ENCODE measurements at places on chromosomes 3 and 15. TPM values are rescaled to one million over a fixed set of nuclear protein-coding genes. Genes with fewer than 3 reads are reported as not detected.

- DNase-seq = no peak
These were observed 26.9 kb upstream of the TJP1 start for GRCh38 chr15:29849218-29849617.

Gene AHSG
- 1.6 TPM for total RNA-seq

GRCh38 chr3:186616299-186616617 is 3.4 kb downstream of the AHSG start:
- no peak for DNase-seq

DNA sequence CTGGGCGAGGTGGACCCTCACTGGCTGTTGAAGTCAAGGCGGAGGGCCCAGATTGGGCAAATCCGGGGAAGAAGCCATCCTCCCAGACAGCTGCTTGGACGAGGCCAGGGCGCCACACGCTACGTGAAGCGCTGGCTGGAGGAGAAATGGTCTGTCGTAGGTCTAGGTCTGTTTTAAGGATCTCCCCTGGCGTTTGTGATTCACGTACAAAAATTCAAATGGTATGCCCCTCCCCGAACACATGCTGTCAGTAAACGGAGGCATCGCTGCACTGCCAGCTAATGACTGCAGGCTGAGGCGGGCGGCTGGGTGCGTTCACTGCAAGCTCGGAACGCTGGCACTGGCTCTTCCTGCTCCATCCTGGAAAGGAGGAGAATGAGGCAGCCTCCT is 69.9 kb downstream of the EPHB3 start:
- no peak for DNase-seq

- no peak for DNase-seq
These were observed 64.0 kb upstream of the RASGRF1 start for GRCh38 chr15:79154483-79155135.

Gene SMCO1
- total RNA-seq = not detected

Gene ACTC1
- not detected for total RNA-seq

- DNase-seq = no peak
These were observed 225.5 kb upstream of the STT3B start for GRCh38 chr3:31307131-31307785.

Gene TTC23
- total RNA-seq = 10.2 TPM

GRCh38 chr3:150265305-150265704 is 142.8 kb upstream of the TSC22D2 start:
- DNase-seq = no peak

Gene SNX4
- 21.1 TPM for total RNA-seq

- no peak for DNase-seq
These were observed 204.2 kb downstream of the NFKBIZ start for GRCh38 chr3:102053375-102053989.

Gene CAND2
- not detected for total RNA-seq

Gene GUCA1C
- not detected for total RNA-seq

DNA sequence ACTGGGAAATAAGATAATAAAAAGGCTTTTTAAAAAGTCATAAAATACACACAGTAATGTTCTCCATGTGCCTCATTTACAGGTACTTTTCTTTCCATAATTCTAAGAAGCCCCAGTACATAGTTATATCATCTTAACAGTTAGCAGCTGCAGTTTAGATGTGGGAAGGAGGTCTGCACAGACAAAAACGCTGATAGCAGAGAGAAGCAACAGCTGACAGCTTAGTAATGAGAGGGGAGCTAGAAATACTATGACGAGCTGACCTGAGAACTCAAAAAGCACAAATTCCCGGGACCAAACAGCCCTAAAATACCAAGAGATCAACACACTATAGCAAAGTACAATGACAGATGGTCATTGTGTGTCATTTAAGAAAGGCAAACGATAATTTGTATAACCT is 36.7 kb upstream of the ARHGEF3 start:
- DNase-seq = no peak

DNA sequence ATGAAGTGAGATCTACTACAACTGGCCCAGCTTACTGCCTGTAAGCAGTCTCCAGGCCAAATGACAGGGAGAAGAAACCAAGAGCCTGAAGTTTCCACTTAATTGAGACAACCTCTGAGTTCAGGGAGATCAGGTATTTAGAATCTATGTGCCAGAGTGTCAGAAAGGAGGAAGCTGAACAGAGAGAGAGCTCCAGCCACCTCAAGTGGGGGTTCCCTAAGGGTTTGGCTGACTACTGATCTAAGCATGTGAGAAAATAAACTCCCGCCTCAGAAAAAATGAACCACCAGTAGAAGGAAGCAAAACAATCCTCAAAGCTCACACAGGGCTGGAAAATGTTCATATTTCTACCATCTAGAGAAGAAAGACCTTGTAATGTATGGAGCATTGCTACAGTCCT is 25.0 kb downstream of the ADAM10 start:
- no peak for DNase-seq

Gene ARPIN
- total RNA-seq = 8.8 TPM

GRCh38 chr15:68537506-68537905 is 41.3 kb upstream of the CORO2B start:
- DNase-seq = no peak

Gene FOXL2NB
- total RNA-seq = 0.93 TPM

Gene SERPINI2
- 0.27 TPM for total RNA-seq

DNA sequence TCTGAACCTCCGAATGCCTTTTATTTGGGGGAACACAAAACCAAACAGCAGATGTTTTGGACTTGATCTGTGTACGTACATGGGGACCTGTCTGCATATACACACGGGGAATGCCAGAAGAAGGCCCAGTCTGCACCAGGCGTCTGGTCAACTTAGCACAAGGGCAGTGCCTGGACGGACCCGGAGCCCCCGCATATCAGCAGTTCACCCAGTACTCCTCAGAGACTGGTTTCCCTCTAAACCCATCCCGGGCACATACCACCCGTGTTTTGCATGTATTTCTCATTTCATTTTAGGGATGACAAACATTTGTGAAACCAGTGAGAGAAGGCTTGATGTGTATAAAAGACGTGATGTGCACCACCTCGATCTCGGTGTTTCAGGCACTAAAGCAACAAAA is 49.7 kb downstream of the KLHL25 start:
- no peak for DNase-seq

Gene CCDC39
- not detected for total RNA-seq

DNA sequence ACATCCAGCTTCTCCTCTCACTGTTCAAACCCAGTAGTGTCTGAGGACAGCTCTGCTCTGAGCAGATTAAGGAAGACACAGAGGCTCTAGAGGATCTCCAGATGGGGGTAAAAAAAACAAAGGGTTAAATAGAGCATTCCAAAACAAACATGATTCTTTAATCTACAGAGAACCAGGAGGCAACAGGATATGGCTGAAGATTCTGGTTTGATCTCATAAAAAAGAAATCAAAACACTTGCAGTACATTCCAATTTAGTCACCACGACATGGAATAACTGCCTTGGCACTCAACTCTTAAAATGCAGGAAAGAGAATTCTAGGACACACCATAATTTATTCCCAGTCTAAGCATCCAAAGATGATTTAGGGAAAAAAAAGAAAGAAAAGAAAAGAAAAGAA is 32.0 kb downstream of the TM4SF4 start:
- DNase-seq = no peak

DNA sequence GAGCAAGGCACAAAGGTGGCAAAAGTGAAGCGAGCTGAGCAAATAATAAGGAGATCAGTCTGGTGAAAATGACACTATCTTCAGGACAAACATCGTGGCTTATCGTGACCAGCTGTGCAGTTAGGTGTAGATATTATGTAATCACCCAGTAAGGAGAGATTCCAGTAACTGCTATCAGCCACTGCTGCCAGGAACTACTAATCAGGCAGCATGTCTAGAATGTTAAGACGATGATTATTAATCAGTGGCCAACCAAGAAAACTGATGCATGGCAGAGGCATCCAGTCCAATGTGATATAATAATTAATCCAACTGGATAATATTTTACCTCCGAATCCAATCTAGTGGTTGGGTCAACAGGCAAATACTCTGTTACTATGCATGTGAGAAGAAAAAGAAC is 252.7 kb upstream of the ZPLD1 start:
- no peak for DNase-seq

- DNase-seq = no peak
These were observed 11.5 kb upstream of the TRPM7 start for GRCh38 chr15:50698101-50698500.

DNA sequence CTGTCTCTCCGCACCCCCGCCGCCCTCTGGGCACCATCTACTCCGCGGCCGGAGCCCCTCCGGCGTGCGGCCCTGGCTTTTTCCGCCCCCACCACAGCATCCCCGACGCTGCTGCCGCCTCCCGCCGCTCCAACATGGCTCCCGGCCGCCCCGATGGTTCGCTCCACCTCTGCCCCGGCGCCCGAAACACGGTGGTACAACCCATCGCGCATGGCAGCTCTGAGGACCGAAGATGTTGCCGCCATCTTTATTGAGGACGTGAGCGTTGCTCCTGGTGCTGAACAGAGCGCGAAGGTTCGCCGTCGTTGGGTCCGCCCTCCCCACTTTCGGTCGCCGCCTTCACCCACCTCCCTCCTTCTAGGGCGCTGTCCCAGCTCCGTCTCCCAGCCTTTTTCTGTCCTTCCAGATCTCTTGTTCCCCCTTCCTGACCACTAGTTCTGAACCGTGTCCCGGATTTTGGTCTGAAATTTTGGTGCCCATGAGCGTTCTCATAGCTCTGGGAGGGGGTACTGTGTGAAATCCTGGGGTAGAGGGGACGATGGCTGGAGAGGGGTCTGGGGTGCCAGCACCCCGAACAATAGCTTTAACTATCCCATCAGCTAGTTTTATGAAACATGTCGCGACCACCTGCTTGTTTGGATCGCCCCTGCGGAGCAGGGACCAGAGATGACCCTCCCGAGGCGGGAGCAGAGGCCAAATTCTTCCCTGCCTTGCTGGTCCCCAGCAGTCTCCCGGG is at the start of gene CELSR3:
CELSR3 (minus strand) TSS at position 134 of the 736 bp plus-strand sequence. CDS start 252 bp downstream, outside the sequence.
- DNase-seq = peak; percentile 75
